Right ventricle myocardium inferior (tissue), 1 donor: ENCODE measurements at places on chromosomes 7 and 10. TPM values are rescaled to one million over a fixed set of nuclear protein-coding genes. Genes with fewer than 3 reads are reported as not detected.
A peak's percentile ranks its signal among the peaks of the same experiment; 100 is the strongest.

GRCh38 chr10:130843051-130843653 is 468.4 kb downstream of the TCERG1L start:
- DNase-seq, result no peak

Gene PKD2L1
- not detected for total RNA-seq

DNA sequence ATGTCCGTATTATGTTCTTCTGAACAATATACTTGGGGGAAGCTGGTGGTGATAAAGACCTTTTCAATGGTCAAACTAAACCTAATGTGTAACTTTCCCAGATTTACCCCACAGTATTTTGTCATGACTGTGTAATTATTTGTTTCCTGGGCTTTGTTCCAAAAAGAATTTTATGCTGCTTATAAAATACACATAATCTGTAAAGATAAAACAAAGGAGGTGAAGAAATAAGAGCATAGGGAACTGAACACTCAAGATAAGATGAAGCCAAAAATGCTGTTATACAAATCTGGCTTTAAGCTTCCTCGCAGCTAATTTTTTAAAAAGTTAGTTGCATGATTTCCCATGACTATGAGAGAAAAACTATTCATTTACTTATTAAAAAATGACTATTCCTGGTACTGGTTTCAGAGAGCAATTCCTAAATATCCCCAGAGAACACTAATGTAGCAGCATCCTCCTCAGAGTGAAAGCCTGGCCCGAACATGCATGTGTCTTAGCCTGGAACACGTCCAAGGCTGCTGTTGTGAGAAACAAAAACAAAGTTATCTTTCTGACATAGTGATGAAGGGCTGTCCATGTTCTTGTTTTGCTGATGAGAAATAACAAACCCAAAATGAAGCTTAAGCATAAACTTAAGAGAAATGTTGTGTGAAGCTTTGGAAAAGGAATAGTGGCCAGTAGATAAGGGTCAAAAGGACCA is 33.9 kb downstream of the MALSU1 start:
- peak; percentile 74 for DNase-seq

- DNase-seq, result no peak
Observed at GRCh38 chr10:16904639-16905061, 87.4 kb upstream of the RSU1 start.

Gene TLX1
- not detected for total RNA-seq

Gene ZCCHC24
- 60.1 TPM for total RNA-seq

Gene CFAP69
- 1.6 TPM for total RNA-seq

Gene SPACDR
- total RNA-seq, result 0.35 TPM

Gene WASHC2C
- total RNA-seq, result 30.2 TPM

DNA sequence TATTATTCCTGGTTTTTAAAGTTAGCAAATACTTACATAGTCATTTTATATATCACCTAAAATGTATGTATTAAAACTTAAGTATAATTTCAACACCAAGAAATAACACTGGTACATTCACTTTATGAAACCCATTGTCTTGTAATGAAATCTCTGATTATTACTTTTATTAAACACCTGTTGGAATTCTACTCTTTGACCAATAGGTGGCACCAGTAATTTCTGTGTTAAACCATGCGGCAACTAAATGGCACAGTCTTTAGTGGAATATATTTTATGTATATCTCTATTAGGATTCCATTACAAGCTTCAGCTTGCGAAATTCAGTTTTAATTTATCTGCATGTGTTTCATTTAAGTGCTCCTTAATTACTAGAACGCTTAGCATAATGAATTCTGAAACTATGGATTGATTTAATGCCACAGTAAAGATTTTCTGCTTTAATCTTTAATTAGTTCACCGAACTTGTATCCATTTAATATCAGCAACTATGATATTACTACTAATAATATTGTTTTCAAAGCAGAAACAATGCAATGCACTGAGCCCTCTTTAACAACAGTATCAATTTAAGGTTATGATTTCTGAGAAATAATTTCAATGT is 181.3 kb downstream of the MAGI2 start:
- no peak for DNase-seq

- no peak for DNase-seq
Observed at GRCh38 chr10:25758511-25758910, 175.5 kb upstream of the MYO3A start.

- no peak for DNase-seq
Observed at GRCh38 chr7:116786791-116787443, 75.5 kb upstream of the CAPZA2 start.

Gene GBX1
- 2.4 TPM for total RNA-seq

DNA sequence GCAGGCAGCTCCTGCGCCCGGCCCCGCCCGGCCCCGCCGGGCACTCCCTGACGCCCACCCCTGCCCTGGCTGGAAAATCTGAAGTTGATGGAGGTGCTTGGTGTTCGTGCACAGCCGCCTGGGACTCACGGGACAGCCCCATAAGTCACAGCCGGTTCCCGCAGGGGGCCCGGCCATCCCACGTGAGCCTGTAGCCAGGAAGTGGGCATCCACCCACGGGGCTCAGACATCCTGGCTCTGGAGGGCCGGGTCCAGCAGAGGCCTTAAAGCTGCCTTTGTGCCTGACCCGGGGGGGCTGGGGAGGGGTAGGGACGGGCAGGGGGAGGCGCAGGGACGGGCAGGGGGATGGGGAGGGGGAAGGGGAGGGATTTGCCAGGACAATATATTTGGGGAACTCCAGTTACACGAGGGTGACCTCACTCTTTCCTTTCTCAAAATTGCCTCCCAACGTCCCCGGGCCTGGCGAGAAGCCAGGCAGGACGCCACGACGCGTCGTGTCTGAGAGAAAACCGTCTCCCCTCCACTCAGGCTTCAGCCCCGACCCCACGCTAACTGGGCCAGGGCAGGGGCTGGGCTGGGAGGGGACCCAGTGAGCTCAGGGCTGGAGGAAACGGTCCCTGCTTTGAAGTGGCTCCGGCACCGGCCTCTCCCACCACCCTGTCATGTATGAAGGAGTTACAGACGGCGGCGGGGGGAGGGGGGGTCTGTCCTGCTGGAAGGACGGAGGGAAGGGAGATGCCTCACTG is 82.1 kb upstream of the PDGFA start:
- DNase-seq, result no peak

Gene SFTPD
- total RNA-seq, result 0.43 TPM

GRCh38 chr10:29926693-29927048 is 132.7 kb downstream of the JCAD start:
- no peak for DNase-seq

- DNase-seq, result no peak
Observed at GRCh38 chr7:96794063-96794462, 84.4 kb upstream of the SEM1 start.

GRCh38 chr10:35691522-35692236 is 49.6 kb upstream of the FZD8 start:
- no peak for DNase-seq

Gene FEZF1
- total RNA-seq, result not detected

DNA sequence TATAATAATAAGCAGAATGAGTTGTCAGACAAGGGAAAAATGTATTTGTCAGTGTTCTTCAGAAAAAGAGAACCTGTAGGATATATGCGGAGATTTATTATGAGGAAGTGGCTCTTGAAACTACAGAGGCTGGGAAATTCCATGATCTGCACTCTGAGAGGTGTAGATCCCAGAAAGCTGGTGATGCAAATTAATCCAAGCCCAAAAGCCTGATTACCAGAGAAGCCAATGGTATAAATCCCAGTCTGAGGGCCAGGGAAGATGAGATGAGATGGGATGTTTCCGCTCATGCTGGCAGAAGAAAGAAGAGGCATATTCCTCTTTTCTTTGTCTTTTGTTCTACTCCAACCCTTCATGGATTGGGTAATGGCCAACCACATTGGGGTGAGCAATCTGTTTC is 732.8 kb upstream of the IGFBP3 start:
- no peak for DNase-seq

Gene DGKB
- total RNA-seq, result 0.38 TPM

GRCh38 chr10:112919721-112920120 is 30.3 kb upstream of the TCF7L2 start:
- DNase-seq, result no peak

Gene OR6V1
- total RNA-seq, result not detected

DNA sequence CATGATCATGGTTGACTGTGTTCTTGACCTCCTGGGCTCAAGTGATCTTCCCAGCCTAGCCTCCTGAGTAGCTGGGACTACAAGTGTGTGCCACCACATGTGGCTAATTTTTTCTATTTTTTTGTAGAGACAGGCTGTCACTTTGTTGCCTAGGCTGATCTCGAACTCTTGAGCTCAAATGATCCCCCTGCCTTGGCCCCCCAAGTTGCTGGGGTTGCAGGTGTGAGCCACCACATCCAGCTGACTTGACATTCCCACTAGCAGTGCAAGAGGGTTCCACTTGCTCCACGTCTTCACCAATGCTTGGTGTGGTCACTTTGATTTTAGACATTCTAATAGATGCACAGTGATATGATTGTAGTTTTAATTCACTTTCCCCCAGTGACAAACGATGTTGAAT is 25.1 kb downstream of the CYP26A1 start:
- no peak for DNase-seq

Gene KCNIP2
- total RNA-seq, result 409 TPM

Gene MEOX2
- total RNA-seq, result 9.0 TPM

DNA sequence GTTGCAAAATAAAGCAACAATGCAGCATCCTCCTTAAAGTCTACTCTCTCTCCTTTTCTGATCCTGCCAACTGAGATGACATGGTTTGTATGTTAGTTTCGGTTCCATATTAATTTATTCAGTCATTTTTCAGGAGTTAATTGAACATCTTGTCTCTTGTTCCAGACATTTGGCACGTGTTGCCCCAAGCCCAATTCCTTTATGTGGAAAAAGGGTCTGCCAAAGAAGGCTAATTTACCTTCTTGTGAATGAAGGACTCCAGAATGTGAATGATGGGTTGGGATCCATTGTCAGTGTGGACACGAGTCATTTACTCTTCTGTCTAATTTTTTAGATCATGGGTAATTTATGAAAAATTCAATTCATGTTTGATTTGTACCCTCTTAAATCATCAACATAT is 350.9 kb upstream of the LRGUK start:
- no peak for DNase-seq

DNA sequence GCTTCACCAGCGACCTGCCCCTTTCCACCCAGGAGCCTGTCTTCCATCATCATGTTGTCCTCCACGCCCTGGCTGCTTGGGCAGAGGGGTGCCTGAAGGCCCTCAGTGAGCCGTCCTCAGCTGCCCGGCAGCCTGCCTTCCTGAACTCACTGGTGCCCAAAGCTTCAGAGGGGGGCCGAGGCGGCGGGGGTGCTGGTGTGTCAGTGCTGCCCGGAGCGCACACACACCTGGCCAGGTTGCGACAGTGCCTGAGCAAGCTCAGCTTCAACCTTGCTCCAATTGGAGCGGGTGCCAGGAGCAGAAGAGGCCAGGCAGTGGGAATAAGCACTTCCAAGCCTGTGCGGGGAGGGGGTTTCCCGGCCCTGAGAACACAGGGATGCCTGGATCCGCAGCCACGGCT is 566.3 kb downstream of the INHBA start:
- peak; percentile 52 for DNase-seq

- DNase-seq, result no peak
Observed at GRCh38 chr10:112447620-112447928, 559 bp downstream of the VTI1A start.

DNA sequence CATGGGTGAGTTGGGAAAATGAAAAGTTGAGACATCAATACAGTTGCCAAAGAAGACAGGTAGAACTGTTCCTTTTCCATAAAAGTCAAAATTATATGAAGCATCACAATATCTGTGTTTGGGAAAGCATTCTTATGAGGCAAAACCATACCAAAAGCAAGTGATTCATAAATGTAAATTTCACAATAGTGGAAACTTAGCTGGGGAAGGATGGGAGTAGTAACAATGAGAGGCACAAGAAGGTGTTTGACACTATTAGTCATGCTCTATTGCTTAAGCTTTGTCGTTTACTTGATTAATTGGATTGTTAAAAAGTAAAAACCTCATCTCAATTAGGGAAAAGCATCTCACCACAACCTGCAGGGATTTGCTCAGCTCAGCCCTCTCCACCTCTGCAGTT is 240.2 kb downstream of the C7orf25 start:
- DNase-seq, result no peak

- DNase-seq, result no peak
Observed at GRCh38 chr10:121525251-121526134, 72.8 kb downstream of the FGFR2 start.

DNA sequence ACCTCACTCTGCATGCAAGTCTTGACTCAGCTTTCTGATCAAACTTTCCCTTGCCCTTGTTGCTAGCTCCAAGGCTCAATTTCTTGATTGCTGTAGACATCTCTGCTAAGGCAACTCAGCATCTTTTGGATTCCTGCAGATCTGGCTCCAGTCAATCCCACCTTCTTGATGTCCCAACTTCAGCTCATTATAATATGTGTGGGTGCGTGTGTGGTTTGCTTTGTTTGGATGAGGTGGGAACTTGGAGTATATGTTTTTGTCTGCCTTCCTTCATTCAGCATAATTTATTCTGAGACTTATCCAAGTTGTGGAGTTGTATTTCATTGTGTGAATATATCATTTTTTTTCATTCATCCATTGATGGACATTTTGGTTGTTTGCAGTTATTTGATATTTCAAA is 364.8 kb upstream of the IGFBP3 start:
- no peak for DNase-seq

Gene MBLAC1
- 2.1 TPM for total RNA-seq
